COR-L47 (cell line): ENCODE measurements at places on chromosomes 4 and X.

DNA sequence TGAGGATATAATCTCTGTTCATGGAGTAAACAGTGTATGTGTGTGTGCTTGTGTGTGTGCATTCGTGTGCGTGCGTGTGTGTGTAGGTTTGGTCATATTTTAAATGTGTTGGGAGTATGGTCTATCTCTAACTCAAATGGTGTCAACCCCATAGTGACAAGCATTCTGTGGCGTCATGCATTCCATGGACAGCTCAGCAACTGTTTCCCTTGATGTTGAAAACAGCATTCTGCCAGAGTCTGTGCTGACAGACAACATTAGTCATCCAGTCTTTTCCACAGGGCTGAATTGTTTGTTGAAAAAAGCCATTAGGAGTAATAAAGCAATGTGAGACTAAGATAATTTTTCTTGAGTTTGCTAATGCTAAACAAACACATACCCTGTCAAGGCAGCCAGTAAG is 706.6 kb downstream of the PCDH19 start:
- no peak for DNase-seq

GRCh38 chr4:38119668-38120385 is 159.6 kb downstream of the PTTG2 start:
- DNase-seq = peak; percentile 6

DNA sequence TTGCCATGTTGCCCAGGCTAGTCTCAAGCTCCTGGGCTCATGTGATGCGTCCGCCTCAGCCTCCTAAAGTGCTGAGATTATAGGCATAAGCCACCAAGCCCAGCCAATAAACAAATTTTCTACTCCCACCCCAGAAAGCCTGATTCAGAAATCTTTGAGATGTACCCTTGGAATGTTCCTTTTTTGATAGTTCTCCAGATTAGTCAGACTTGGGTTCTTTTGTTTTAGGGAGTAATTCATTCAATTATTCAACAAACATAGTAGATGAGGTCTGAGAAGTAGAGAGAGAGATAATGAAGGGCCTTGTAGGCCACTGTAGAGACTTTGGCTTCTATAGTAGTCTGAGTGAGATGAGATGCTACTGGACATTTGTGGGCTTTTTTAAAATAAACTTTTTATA is 27.8 kb downstream of the RP2 start:
- no peak for DNase-seq

GRCh38 chr4:156677131-156677531 is 294.5 kb downstream of the PDGFC start:
- DNase-seq = no peak

DNA sequence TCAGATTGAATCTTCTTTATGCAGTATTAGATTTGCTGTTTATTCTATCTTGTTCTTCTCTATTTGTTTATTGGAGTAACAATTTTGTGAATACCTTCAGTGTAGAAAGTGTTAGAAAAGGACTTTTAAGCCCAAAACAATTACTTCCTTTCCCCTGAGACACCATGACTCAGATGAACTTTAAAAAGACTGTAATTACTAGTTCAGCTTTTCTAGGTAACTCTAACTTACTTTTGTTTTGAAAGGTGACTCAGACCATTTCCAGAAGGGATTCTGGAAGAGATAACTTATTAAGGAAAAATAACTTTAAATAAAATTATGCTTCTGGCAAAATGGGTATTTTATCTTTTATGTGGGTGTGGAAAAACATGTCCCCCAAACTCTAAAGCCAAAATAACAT is 561.5 kb upstream of the PCDH10 start:
- no peak for DNase-seq

- DNase-seq = peak; percentile 3
Measured at GRCh38 chrX:12804655-12805054, 13.4 kb downstream of the PRPS2 start.

DNA sequence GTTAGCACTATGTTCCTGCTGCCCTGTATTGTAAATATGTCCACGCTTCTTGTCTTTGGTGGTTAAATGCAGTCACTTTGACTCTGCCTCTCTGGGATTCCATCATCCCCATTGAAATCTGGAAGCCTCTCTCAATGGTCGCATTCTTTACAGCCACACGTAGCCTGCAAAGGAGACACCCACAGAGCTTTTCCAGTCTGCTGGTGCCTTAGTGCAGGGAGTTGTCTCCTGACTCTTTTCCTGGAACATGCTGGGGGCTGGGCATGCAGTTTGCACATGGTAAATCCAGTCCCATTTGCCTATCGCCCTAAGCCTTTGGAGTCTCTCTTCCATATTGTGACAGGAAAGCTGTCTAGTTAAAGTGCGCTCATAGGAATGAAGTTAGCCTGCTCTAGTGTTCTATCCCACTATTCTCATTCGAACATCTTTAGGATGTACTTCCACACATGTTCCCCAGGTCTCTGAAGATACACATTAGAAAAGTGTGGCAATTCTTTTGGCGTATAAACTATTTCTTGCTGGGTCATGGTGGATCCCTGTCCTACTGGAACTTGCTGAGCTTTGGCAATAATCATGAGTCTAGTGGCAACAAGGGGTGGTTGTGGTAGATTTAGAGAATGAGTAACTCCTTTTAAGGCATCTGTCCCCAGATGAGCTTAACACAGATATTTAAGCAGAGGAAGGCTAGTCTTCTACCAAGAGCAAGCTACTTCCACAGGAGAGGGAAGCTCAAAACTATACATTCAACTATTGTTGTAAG is 33.7 kb downstream of the COQ2 start:
- no peak for DNase-seq

GRCh38 chr4:94649381-94650133 is 108.2 kb upstream of the BMPR1B start:
- no peak for DNase-seq

DNA sequence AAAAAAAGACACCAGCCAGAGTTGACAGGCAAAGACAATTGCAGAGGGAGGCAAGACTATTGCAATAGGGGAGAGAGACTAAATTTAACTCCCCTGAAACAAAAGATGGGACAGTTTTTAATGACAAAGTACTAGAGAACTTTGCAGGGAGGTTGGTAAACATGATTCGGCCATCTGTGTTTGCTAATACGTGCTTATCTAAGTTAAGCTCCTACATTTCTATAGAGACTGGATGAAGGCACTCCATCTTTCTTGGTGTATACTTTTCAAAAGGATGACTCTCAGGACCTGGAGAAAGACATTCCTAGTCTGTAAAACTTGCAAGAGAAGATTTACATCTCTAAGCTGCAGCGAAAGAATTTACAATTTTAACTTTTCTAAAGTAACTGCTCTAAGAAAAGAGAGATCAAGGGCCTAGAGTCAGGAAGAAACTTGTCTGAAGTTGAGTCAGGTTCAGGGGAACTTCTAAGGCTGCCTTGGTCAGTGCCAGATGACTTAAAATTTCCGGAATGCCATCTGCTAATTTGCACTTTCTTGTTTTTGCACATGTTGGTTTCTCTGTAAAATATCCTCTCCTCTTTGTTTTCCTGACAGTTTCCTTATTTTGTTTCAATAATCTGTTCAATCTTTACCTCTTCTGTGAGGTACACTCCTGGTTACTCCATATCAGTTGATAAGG is 10.6 kb downstream of the ADAM29 start:
- no peak for DNase-seq
